ENCODE measurements at places on chromosomes 11 and 22.

DNA sequence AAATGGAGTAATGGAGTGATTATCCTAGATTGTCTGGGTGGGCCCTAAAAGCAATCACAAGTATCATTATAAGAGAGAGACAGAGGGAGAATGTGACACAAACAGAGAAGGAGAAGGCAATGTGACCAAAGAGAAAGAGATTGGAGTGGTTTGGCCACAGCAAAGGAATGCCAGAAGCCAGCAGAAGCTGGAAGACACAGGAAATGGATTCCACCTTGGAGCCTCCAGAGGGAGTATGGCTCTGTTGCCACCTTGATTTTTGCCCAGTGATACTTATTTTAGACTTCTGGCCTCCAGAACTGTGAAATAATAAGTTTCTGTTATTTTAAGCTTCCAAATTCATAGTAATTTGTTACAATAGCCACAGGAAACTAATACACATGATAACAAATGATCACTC lies 36.8 kb upstream of the OR5P2 start:
- no peak for DNase-seq

DNA sequence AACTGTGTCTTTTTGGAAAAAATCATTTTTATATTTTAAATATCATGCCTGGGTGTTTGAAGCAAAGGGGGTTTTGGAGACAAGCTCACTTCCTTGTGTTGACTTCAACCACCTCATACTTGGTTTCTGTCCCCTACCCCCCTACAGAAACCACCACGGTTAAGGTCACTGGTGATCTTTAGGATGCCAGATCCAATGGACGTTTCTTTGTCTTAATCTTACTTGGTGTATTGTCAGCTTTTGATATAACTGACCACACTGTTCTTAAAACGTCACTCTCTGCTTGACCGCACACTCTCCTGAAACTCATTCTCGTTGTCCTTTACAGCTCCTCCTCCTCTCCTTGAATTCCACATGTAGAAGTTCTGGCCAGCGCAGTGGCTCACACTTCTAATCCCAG lies 34.8 kb upstream of the SWAP70 start:
- DNase-seq = no peak

- DNase-seq = no peak
Measured at GRCh38 chr11:116653206-116653605, 119.6 kb downstream of the BUD13 start.

DNA sequence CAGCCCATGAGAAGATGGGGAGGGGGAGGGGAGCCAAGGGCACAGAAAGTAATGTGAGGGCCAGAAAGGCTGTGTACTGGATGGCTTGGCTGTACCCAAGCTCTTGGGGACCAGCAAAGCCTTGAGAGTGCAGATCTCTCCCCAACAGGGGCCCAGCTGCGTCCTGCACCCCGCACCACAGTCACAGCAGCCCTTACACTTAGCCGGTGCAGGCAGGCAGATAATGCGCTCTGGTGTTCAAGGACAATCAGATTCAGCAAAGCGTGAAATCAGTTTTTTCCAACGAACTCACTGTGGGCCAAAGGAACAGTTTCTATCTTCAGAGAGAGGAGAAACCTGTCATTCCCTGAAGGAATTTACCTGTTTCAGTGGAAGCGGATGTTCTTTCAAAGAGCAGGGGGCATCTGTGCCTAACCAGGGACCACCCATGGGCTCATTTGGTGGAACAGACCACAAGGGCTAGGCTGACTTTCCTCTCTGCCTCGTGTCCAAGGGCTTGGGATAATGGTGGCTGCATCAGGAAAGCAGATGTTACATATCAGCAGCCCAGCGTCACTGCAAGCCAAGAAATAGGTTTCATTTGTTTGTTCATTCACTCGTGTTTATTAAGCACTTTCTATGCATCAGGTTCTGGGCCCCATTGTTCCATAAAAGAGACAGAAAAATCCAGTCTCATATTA lies 81.2 kb upstream of the SPON1 start:
- no peak for DNase-seq

DNA sequence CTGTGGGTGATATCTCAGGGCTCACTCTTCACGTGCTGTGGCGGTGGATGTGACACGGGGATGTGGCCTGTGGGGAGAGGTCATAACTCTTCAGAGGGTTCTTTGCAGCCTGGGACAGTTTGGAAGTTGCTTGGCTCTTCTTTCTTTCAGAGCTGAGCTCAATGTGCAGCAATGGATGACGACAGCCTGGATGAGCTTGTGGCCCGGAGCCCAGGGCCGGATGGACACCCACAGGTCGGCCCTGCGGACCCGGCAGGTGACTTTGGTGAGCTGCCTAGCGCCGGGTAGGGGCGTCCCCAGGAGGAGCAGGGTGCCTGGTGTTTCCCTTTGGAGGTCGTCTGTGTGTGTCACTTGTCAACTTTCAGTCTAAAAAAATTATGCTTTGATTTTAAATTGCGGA lies 5.1 kb downstream of the PHRF1 start:
- no peak for DNase-seq

- DNase-seq = no peak
Measured at GRCh38 chr11:111450480-111451320, 61.5 kb downstream of the BTG4 start.

- no peak for DNase-seq
Measured at GRCh38 chr11:65593518-65594414, 1.8 kb downstream of the KCNK7 start.

- no peak for DNase-seq
Measured at GRCh38 chr11:29293825-29294224, 723.0 kb downstream of the KCNA4 start.

DNA sequence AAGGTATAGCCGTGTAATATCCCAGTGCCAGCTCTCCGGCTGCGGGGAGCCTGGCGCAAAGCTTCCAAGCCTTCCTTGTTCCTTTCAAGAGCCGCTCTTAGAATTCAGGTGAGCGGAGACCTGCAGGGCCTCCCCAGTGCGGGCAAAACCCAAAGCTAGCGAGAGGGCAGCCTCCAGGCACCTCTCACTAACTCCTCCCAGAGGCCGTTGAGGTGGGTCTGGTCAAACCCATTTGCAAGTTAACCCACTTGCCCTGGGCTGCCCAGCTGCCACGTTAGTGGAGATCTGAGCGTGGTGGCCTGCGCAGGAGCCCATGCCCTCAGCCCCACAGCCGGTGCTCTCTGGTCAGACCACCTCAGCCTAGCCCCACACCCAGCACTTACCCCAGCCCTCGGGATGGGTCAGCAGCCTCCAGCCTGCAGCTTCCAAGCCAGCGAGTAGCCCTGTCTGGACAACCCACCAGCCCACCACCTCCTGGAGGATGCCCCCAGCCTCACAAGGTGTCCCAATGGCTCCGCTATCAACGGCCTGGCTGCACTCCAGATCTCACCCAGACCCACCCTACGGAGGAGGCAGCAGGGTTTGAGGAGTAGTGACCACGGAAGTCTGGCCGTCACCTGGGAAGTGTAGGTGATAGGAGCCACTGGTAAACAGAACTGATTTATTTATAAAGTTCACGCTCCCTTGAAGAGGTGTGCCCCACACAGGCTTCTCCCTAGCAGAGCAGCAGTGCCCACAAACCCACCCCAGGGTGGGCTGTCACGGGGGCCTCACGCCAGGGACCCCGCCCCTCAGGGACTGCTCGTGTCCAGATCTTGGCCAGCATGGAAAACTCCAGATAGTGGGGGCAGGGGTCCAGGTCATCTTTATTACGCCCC lies 2.3 kb downstream of the ASCL2 start:
- DNase-seq = no peak

DNA sequence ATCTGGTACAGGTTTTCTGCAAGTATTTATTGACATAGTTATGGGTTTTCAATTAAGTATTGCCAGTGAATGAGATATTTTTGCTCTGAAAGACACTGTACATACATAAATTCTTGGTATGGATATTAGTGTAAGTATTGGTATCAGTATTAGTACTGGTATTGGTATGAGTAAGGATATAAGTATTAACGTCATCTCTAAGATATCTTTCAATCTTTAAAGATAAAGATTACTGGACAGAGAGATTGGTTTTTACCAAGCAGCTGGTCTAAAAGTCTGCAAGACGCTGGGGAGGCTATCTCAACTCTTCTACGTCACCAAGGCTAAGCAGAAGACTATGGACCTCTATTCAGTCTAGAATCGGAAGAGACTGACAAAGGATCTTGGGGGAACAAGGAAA lies 234.5 kb downstream of the NXPE2 start:
- DNase-seq = no peak

GRCh38 chr11:121722431-121723245 lies 269.9 kb upstream of the SORL1-AS1 start:
- peak; percentile 42 for DNase-seq

DNA sequence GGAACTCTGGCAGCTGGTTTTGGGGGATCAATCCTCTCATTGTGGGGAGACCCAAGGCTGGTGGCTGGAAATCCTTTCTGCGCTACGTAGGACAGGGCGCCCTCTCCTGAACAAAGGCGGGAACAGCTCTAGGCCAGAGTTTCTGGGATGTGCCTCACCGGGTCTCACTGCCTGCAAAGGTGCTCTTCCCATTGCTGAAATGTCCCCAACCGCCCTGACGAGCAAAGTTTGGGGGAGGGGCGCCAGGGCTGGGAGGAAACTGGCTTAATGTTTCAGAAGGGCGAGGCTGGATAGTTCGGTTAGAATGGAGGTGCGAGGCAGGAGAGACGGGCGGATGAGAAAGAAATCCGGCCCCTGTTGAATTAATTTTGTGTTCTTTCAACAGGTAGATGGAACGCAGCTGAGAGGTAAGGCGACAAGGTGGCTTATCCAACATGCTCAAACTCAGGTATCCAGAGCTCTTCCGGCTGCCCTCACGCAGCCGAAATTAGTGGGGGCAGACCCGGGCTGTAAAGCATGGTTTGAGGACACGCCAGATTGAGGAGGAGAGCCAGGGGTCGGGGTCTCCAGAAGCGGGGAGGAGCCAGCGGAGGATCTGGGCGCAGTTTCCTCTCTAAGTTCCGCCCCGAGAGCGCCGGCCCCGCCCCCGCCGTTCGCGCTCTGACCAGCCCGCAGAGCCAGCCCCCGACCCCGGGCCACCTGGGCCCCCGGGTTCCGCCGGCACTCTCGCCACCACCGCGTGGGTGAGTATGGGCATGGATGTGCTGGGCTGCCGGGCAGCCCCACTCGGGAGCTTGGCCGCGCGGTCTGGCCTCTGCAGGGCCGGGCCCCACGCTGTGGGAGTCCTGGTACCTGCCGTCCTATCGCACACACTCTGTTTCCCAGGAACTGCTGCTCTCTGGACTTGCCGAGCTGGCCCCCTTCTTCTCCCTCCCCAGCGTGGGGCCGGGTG lies at the start of gene PGAP2:
PGAP2 (plus strand) TSS at position 652 of the 952 bp plus-strand sequence. CDS start 2,700 bp downstream, outside the sequence.
- no peak for DNase-seq

DNA sequence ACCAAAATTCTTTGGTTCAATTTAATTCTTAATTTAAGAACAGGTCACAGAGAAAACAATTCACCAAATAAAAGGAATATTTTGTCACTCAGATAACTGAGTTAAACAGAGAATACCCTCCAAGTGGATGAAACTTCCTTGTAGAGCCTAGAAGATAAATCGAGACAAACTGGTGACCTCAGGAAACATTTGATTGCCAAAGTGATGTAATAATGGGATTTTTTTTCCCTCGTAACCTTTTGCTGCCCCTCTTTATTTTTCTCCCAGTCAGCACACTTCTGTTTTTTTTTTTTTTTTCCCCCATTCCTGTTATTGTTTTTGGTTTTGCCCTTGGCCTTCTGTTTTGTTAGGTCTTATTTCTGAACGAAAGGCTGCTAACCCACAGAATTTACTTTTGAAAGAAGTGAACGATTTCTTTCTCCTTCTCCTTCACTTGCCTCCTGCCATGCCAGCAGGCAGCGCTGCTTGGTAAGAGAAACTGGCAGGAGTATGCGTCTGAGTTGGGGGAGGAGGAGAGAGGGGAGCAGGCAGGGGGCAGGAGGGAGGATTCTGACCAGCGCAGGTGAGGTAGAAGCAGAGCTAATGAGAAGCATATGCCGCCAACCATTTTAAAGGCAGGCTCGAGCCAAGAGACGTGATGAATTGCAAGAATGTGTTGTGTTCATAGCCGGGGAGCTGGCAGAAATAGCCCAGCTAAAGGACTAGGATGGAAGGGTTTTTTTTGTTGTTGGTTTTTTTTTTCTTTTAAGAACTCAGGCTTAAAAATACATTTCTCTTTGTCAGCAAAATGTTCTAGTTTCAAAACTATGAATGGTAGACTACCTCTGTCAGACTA lies 121.9 kb upstream of the MTMR2 start:
- peak; percentile 76 for DNase-seq

DNA sequence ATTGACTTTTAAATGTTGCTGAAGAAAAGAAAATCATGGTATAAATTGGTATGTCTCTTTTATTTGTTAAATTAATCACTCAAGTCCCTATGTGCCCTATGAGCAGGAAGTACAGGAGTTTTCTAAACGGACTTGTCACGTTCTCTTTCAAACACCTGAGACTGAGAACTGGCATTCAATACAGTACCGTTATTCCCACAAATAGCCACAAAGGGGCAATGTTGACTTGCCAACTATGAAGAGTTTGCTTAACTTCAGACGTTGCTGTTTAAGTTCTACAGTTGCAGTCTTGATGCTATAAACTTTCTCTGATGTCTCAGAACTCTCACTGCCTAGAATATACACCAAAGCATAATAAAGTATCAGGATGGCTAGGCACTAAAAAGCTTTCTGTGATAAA lies 7.6 kb downstream of the OR56A1 start:
- DNase-seq = no peak

DNA sequence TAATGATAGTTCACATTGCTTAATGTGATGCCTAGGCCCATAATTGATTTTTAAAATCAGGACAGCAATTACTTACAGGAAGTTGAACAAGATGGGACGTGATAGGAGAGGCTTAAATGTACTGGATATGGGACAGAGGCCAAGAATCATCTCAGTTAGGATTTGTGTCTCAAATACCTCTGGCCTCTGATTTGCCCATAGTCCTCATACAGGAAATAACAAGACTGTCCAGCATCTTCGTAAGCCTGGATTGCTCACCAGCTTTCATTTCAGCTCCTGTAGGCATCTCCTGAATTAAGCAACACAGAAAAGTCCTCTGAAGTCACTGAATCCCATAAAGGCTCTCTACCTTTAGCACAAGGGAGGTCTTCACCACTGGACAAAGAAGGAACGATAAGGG lies at the start of gene MRGPRX3:
MRGPRX3 (plus strand) TSS at position 231 of the 400 bp plus-strand sequence. CDS start 4,632 bp downstream, outside the sequence.
- no peak for DNase-seq

DNA sequence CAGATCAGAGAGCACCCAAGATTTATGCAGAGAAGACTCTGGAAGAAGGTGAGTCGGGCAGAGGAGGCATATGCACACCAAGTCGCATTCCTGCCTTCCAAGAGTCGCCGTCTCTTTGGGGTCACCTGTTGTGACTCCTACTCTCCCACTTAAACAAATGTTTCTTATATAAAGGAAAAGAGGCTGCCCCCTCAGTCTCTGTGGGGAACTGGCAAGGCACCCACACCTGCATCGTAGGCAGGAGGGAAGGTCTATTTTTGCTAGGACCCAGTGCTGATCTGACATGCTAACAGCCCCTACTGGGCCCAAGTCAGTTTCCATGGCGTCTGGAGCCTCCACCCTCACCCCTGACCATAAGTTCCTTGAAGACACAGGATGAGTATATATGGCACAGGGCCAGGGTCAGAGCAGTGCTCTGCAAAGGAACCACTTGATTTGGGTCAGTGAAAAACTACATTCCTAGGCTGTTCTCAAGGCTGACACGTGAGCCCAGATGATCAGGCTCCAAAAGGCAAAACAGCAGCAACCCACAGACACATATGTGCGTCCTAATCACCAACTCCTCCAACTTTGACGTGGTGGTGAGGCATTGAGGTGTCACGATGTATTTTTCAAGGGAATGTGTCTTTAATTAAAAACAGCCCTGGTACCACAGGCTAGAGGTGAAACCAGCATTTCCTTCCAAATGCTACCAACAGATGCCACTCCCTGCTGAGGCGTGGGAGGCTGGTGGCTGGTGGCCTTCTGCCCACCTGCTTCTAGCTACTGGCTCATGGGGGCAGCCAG lies 55.6 kb upstream of the CSNK2A3 start:
- DNase-seq = no peak
